ENCODE measurements at places on chromosomes 16 and 17.
A peak's percentile ranks its signal among the peaks of the same experiment; 100 is the strongest.

DNA sequence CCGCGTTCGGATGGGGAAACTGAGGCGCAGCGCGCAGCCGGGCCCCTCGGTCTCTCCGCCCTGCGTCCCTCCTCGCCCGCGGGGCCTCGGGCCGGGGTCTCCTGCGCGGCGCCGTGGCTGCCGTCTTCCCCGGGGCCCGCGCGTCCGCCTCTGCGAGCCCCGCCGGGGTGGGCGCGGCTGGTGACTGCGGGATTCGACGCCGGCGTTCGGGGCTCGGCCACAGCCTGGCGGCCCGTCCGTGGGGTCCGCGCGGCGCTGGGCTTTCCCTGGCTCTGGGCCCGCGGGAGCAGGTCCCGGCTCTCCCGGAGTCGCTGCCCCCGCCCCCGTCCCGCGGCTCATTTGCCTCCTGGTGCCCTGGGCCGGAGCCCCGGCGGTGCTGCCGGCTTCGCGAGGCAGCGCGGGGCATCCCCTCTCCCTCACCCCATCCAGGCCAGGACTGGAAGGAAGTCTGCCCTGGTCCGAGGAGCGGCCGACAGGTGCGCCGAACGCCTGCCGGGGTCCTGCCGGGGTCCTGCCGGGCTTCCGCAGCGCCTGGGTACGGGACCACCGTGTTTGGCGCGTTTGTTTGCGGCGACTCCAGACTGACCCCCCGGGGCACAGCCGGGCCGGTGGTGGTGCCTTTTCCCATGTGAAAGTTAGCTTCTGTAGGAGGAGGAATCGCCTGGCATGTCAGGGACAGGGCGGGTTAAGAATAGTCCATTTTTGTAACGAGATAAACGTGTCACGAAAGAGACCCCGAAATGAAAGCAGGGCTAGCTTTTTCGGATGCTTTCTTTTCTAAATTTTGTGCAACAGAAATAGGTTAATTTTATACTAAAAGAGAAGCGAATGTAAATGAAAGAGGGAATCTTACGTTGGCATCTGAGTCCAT, 671 bp downstream of the CHMP6 start:
- no peak for DNase-seq

DNA sequence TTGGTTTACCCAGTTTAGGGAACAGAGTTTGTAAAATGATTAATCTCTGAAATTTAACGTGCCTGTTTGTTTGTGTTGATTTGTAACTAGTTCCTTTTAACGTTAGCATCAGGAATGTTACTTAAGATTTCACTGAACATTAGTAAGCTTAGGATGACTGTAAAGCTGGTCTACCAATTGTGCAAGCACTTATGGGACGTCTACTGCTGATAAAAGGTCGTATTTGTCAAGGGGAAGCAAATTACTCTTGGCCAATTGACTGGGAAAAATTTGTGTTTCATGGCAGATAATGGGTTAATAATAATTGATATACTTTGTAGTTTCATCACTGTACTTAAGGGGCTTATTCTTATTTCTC, 11.8 kb downstream of the METTL9 start:
- DNase-seq: no peak

- DNase-seq: no peak
Measured at GRCh38 chr17:11561702-11562101, 36.6 kb upstream of the DNAH9 start.

- no peak for DNase-seq
Measured at GRCh38 chr17:46814446-46814845, 4.0 kb downstream of the WNT3 start.

GRCh38 chr16:56989988-56990387, 631 bp downstream of the NLRC5 start:
- no peak for DNase-seq

- DNase-seq: no peak
Measured at GRCh38 chr17:74652020-74652419, 28.5 kb upstream of the CD300E start.

DNA sequence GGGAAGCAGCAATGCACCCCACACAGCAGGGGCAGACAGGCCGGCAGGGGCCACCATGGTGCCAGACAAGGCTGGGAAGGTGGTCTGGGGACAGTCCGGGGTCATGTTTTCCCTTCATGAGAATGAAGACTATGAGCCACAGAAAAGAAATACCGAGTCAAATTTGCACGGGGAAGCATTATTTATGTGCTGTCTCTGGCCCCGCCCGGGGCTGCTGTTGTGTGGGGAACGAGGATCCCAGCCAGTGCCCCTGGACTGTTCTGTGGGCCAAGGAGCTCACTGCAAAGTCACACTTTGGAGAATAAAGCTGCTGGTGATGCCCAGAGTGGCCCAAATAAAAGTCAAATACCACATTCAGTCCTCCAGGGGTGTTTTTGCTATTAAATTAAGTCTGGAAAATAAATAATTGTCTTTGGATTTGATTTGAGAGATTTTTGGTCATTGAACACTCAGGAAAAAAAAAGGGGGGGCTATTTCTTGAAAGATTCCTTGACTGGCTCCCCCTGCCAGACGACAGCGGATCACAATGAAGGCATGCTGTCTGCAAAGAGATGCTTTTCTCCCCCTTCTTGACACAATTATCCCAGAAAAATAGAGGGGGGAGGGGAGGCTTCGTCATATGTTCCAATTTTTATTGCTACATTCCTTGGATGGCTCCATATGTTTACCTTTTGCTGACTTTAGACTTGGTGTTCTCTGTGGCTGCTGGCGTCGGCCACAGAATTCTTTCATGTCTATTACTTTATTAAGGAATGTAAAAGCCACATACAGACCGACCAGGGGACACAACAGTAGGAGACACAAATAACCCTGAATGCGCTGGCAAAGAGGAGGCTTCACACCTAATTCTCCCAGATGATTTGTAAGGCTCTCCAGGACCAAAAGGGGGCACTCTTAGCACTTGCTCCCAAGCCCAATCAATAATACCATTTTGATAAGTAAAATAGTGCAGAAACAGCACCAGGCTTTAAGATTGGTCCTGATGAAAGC, 27.1 kb upstream of the ANKFN1 start:
- no peak for DNase-seq

DNA sequence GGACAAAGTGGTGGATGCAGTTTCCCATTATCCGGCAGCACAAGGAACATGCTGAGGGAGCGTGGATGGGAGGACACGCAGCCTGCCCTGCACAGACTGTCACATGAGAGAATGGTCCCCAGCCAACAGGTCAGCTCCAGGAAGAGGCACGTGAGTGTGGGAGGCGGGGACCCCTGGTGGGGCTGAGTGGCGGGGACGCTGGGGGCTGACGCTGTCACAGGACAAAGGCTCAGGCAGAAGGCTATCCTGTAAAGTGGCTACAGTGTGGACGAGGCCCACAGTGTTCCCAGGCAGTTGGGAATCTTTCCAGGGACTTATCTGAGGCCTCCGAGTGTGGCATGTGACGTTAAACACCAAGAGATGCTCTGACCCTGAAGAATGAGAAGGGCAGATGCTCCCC, 30.4 kb downstream of the MBTPS1 start:
- DNase-seq: no peak

- no peak for DNase-seq
Measured at GRCh38 chr17:75927286-75927922, 13.4 kb downstream of the FBF1 start.

DNA sequence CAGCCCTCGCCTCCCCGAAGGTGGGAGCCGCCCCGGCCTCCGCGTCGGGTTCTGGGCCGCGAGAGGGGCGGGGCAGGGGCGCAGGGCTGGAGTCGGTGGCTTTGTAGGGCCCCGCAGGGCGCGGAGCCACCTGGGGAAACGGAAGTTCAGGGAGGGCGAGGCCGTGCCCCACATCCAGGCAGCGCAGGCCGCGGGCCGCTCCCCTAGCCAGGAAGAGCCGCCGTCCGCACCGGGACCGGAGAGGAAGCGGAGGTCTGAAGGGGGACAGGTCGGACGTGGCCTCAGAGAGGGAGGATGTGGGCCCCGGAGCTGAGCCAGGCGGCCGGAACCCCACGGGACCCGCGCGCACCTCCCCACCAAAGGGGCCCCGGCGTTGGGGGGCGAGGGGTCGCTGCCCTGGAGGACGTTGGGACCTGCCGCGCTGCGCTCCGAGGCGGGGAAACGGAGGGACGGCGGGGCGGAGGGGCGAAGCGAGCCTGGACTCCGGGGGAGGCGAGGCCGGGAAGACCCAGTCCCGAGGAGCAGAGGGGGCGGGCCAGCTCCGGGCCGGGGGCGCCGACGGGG, 482 bp upstream of the SLC16A3 start:
- DNase-seq: peak; percentile 38

- no peak for DNase-seq
Measured at GRCh38 chr16:68257906-68258800, 6.2 kb upstream of the SLC7A6 start.

- no peak for DNase-seq
Measured at GRCh38 chr16:86836503-86837129, 258.3 kb downstream of the FOXL1 start.

DNA sequence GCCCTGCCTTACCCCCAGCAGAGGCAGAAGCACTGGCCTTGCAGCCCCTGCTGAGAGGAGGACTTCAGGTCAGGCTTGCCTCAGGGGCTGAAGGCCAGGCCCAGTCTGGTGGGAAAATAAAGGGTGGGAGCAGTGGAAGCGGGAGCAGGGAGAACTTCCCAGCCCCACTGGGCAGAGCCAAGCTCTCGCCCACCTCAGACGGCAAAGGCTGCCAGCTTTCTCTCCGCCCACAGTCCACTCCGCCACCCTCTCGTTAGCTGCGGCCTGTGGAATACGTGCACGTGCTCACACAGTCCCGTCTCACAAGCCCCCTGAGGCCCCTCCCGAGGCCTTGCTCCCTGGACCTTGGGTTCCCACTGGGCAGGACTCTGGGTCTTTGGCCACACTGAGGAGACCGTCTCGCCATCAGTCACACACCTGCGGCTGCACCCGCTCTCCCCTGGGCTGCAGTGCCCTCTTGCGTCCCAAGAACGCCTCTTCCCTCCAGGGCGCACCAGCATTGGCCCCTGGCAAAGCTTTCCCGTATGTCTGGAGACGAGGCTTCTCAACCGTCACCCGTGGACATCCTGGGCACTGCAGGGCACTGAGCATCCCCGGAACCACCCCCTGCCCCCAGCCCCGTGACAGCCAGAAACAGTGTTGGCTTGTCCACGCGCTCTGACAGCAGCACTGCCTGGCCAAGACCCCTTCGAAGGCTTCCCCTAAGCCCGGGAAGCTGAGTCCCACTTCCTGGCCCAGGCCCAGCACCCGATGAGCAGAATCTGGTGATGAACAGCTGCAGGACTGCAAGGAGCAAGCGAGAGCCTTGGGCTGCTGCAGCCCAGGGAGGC, 8.3 kb downstream of the MRPL28 start:
- DNase-seq: peak; percentile 49

DNA sequence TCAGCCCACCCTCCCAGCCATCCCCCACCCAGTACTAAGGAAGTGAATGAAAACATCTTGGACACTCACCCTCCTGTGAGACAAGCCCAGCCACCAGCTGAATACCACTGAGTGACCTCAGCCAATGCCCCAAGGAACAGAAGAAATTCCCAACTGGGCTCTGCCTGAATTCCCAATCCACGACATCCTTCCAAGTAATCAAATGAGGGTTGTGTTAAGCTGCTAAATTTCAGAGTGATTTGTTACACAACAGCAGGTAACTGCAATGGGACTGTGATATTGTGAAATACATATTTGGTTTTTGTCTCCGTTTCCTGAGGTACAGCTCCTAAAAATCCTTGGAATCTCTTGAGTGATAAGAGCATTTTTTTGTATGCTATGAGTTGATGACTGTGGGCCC, 578.7 kb upstream of the CDH11 start:
- DNase-seq: no peak

DNA sequence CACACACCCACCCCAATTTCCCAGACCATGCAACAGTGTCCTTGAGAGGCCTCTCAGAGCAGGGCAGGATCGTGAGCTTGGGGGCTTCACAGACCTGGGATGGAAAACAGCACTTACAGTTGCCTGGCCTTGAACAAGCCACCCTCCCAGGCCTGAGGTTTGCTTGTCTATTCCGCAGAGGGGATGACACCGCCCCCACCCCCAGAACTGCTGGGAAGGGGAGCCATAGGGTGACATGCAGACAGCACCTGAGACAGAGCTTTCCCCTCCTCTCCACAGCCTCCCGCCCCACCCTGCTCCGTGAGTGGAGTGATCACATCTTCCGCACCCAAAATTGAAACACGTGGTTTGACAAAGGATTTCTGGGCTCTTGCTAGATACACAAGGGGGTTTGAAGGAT, 131.5 kb upstream of the TNRC6C start:
- no peak for DNase-seq

GRCh38 chr17:77507111-77507885, 366.5 kb downstream of the SEC14L1 start:
- no peak for DNase-seq

DNA sequence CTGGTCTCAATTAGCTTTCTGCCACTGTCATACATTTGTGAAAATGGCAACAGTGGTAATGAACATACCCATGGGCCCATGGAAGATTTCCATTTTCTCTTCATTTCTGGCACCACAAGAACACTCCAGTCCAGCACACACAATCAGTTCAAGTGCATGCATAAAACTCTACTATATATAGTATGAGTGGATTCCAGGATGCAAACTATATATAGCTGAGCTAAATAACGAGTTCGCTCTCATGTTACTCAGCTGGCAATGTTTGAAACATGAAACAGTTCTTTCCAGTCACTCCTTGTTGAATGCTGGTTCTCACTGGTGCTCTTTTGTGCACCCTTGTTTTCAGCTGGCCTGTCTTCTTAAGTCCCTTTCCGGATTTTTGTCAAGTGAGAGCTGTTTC, 75.2 kb upstream of the DHX40 start:
- no peak for DNase-seq
